Stimulated activated CD8-positive, alpha-beta memory T cell treated with anti-CD3 and anti-CD28 coated beads, Interleukin-15, amount 100 ng/mL, for 24 hours (primary cell): ENCODE measurements at places on chromosomes 7 and 10.
A peak's percentile ranks its signal among the peaks of the same experiment; 100 is the strongest.

- no peak for DNase-seq
These were observed 10.3 kb downstream of the ZNF775 start for GRCh38 chr7:150389532-150389816.

DNA sequence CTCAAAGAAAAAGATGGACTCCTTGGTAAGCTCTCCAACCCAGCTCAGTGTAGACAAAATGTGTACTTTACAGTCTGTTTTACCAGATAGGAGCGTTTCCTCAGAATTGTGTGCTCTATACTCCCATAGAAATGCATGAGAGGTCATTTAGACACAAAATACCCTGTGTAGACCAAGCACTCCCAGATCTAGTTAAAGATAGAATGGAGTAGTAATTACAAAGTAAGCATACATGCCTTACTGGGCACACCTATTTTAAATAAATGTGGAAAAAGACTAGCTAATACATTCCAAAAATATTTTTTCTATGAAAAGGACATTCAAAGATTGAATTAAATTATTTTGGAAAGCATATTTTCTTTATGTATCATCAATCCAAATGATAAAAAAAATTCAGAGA is 271.9 kb upstream of the DGKB start:
- DNase-seq = no peak

DNA sequence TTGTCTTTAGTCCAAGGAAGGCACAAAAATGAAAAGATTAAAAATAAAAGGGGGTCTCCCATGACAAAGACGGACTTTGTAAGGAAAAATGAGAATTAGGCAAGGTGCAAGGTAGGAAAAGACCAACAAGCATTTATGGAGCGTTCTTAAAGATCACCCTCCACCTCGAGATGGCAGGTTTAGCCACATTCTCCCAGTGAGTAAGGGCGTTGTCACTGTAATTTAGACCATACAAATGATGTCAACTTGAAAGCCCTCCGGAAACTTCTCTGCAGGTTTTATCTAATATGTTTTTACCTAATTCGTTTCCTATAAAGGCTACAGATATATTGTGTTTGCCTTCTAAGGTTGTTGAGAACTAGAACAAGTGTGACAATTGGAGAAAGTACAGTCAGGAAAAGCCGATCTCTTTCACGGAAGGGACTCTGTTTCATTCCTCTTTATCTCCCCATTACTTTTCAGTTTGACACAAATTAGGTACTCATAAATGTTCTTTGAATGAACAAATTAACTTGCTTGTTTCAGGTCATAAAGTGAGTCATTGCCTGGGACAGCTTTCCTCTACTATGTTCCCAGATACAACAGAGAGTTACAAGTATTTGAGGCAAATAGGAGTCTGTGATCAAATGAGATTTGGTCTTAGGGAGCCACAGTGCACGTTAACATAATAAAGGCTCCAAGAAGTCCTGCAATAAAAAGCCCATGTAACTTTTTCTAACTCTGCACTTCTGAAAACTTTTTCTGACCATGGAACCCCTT is 102.6 kb upstream of the HABP2 start:
- no peak for DNase-seq

DNA sequence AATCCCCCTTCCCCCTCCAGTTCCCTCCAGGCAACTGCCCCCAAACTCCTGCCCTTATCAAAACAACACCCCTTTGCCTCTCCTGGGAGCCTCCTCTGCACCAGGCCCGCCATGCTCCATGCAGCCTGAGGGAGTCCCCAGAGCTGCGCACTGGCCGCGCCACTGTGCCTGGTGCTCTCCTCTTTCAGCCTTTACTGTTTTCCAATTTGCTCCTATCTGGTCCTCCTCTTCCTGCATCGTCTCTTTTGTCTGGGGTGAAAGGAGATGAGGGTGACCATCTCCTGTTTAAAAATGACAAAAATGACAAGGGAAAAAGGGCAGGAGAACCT is 165.8 kb upstream of the ADCY1 start:
- DNase-seq = no peak

DNA sequence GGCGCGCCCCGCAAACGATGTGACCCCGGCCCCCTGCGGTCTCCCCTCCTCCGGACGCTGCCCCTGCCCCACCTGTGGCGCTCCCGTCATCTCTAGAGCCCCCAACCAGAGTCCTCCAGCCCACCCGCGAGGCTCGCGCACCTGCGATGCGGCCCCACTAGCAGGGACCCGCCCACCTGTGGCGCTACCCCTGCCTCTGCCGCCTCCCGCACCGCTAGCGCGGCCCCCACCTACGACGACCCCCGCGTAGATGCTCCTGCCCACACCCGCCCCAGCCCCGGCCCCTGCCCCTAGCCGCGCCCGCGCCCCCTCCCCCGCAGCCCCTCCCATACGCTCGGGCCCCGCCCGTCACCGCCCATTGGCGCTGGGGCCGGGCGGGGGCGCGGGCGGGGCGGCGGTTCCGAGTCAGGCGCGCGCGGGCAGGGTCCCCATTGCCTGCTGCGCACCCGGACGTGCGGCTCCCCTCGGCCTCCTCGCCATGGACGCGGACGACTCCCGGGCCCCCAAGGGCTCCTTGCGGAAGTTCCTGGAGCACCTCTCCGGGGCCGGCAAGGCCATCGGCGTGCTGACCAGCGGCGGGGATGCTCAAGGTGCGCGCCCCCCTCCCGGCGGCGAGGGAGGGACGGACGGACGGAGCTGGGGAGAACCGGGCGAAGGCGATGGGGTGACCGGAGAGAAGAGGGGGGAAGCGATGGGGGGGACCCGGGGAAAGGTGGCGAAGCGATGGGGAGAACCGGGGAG is at the start of gene PFKP:
Gene PFKP, plus strand, starts transcription at position 431 of the 741 bp plus-strand sequence. Its CDS starts 48 bp downstream, at position 479.
- DNase-seq = peak; percentile 34

DNA sequence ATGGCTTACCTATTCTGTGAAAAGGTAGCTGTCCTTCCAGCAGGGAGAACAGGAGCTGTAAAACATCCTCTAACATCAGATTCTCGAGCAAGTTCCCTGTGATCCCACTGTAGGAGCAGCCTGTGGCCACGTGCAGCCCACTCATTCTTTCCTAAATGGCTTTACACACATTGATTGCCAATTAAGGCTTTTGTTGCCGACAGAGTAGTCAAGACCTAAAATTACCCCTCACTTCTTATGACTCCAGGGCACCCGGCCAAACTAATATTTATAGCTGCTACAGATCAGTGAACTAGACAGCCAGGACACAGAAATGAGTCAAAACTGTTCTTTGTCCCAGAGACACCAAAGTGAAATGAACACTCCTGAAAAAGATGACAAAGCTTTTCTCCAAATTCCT is 832.1 kb downstream of the SORCS3 start:
- no peak for DNase-seq
